ENCODE measurements at places on chromosomes 5 and 9.

DNA sequence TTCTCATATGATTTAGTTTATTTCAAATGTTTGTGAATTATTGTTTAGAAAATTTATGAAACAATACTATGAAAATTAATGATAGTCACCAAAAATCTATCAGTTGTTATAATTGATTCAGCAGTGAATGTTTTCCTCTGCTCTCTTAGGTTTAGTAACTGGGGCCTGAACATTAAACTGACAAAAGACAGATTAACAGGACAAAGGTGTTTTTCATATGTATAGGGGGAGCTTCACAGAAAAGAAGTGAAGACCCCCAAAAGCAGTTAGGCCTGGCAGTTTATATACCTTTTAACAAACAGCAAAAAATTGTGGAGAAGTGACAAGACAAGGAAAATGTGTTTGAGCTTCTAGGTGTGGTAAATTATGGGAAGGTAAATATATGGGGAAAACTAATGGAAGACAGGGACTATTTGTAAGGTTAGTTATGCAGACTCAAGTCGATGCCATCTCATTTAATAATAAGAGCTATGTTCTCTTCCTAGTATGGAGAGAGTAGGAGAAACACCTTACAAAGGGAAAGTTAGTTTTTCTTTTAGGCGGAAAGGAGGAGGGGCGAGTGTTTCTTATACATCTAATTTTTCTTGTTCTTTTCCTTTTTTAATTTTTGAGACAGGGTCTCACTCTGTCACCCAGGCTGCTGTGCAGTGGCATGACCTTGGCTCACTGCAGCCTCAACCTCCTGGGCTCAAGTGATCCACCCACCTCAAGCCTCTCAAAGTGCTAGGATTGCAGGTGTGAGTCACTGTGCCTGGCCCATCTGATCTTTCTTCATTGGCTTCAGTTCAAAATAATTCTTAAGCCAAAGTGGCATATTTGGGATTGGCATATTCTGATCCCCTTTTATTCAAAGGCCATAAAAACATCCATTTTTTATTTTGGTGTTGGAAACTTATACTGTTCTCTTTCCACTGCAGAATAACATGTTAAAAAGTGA lies 77.8 kb downstream of the C9orf153 start:
- DNase-seq = no peak

- no peak for DNase-seq
Measured at GRCh38 chr5:177434942-177435738, 8.7 kb downstream of the GRK6 start.

GRCh38 chr5:4628645-4629385 lies 511.3 kb upstream of the ADAMTS16 start:
- DNase-seq = no peak

DNA sequence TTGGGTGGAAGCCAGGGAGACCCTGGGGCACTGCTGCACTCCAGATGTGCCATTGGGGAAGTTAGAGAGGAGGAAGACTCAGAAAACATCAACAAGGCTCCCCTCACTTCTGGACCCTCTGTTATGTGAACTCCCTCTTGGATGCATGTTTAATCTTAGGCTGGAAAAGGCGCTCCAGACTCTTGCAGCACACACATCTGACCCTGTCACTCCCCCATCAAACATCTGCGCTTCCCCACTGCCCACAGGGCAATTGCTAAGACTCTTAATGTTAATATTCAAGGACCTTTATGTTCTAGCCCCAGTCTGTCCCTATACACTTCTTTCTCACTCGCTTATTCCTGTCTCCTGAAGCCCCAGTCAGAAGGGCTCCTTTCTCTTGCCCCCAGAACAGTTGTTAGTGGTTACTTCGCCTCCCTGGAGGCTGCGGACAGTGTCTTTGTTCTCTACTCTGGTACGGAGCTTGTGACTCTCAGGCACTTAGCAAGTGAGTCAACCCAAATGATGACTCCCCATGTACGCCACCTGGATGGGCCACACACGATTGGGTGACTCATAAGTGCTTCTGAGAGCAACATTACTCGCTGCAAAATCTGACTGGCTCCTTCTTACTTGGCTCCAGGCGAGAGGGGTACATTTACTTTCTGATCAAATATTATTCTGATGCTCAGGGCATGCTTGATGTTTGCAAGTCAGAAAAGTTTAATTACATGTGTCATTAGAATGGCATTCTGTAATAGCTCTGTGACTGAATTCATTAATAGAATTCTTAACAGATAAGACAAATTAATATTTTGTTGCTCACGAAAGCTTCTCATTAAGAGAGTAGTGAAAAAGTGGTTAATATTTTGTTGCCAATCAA lies 193.6 kb downstream of the HSPA4 start:
- DNase-seq = no peak

GRCh38 chr9:125183561-125183960 lies 6.0 kb downstream of the PPP6C start:
- DNase-seq = no peak

- no peak for DNase-seq
Measured at GRCh38 chr5:61498121-61498520, 166.1 kb downstream of the ZSWIM6 start.

GRCh38 chr9:100641166-100641565 lies 63.3 kb downstream of the CAVIN4 start:
- DNase-seq = no peak

DNA sequence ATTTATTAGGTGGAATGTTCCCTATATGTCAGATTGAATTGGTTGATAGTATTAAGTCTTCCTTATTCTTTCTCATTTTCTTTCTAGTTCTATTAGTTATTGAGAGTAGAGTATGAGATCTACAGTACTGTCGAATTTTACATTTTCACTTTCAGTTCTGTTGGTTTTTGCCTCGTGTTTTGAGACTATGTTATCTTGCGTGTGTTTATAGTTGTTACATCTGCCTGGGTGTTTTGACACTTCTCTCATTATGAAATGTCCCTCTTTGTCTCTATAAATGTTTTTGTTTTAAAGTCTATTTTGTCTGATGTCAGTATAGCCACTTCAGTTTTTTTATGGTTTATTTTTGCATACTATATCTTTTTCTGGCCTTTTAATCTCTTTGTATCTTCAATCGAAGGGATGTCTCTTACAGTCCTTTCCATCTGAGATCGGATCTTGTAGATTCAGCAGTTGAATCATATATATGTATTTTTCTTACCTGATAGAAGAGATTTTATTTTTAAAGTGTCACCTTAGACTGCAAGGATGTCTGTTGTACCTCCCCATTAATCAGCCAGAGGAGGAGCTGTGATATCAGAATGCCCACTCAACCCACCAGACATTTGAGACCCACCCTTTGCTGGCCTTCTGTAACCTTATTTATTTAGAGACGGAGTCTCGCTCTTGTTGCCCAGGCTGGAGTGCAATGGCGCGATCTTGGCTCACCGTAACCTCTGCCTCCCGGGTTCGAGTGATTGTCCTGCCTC lies 20.7 kb downstream of the EHMT1 start:
- no peak for DNase-seq

- DNase-seq = no peak
Measured at GRCh38 chr9:13263511-13263910, 16.0 kb downstream of the MPDZ start.

- no peak for DNase-seq
Measured at GRCh38 chr9:16532681-16533450, 337.6 kb downstream of the BNC2 start.

- no peak for DNase-seq
Measured at GRCh38 chr9:136353088-136353487, 10.5 kb downstream of the DNLZ start.

GRCh38 chr9:33025572-33026342 lies 684 bp downstream of the DNAJA1 start:
- peak; percentile 49 for DNase-seq

- DNase-seq = no peak
Measured at GRCh38 chr9:125972012-125972729, 225.0 kb downstream of the PBX3 start.

GRCh38 chr9:113650207-113651131 lies 186.9 kb downstream of the RGS3 start:
- DNase-seq = no peak

- DNase-seq = no peak
Measured at GRCh38 chr9:710951-711745, 130.3 kb upstream of the DMRT1 start.

DNA sequence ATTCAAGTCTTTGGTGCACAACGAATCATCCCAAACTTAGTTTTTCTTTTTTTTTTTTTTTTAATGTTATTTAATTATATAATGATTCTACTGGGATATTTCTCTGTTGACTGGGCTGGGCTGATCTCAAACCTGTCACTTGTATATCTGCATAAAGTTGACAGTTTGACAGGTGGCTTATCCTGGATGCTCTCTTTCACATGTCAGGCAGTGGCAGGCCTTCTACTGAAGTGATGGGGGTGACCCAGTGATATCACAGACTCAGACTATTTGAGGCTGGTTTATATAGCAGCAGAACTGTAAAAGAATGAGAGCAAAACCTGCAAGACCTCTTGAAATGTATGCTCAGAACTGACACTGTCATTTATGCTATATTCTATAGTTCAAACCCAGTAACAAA lies 1813.5 kb upstream of the CDH6 start:
- DNase-seq = no peak

- DNase-seq = no peak
Measured at GRCh38 chr5:34674187-34674586, 18.1 kb downstream of the RAI14 start.

DNA sequence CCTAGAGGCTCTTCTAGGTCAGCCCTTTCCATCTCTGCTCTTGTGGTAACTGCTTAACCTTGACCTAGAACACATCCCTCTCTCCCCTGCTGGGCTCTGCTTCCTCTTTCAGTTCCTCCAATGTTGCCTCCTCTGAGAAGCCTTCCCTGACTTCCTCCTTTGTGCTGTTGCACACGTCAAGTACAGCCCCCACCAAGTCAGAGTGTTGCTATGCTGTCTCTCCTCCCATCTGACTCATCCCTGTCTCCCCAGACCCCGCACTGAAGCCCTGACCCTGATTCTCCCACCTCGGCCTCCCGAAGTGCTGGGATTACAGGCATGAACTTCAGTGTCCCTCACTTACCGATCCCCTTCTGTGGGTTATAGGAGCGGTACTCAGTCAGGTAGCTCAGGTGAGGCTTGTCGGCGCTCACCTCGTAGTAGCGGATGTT lies 10.4 kb upstream of the TRIM14 start:
- peak; percentile 58 for DNase-seq

- DNase-seq = no peak
Measured at GRCh38 chr5:67659288-67659687, 462.7 kb upstream of the CD180 start.

GRCh38 chr5:61943713-61944112 lies 362.3 kb upstream of the KIF2A start:
- DNase-seq = no peak

GRCh38 chr5:44536650-44537260 lies 147.5 kb upstream of the FGF10 start:
- DNase-seq = no peak

DNA sequence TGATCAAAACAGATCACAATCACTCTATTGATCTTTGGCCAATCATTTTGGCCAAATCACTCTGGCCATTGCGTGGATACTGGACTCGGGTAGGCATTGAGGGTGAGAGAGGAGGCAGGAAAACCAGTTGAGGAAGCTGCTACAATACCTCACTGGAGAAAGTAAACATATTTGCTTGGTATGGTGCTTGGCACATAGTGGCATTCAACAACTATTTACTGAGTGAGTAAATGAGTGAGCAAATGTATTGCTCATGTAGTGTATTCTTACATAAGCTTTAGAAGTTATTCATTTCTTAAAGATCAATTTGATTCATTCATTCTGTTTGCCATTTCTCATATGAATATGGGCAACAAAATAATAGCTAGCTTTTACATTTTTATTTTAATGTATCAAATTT lies 4.0 kb upstream of the DEPDC1B start:
- no peak for DNase-seq

GRCh38 chr5:54108136-54108535 lies 202.2 kb downstream of the ARL15 start:
- DNase-seq = no peak

DNA sequence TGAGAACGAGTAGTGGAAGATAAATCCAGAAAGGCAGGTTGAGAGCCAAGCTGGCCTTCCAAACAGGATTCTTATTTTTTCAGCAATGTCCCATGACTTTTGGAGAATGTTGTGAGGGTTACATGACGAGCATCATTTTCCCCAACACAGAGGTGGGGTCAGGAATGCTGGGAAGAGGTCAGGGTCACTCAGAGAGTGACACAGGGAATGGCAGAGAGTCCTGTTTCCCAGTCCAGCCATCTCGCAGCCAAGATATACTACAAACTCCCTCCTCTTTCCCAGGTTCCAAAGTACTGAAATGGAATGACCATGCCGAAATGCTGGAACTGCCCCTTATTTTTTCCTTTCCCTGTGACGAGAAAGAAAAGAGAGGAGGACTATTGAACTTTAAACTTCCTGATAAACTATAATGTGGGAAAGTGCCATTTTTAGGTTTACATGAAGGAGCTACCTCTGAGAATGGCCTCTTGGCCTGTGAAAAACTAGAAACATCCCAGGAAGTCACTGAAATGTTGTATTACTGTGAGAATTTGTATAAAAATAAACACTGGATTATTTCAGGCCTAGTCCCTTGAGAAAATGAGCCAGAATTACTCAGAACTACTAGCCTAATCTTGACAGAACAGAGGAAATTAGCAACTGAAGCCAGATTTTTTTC lies 420.4 kb downstream of the CETN3 start:
- DNase-seq = no peak

DNA sequence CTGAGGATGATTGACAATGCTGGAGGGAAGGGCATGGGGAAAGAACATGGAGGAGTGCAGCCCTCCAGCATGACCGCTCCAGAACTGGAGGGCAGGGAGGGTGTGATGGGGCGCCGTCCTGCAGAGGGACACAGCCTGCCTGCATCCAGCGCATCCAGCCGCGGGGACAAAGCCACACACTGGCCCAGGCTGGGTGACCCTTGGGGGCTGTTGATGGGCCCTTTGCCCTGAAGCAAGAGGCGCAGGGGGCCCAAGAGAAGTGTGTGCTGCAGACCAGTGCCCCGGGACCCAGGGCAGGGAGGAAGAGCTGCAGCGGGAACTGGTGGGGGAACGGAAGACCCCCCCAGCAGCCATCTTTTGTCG lies 169.8 kb upstream of the PPP1R26 start:
- no peak for DNase-seq

- no peak for DNase-seq
Measured at GRCh38 chr5:44345871-44346270, 43.3 kb downstream of the FGF10 start.

GRCh38 chr5:172611913-172612312 lies 29.1 kb upstream of the NEURL1B start:
- no peak for DNase-seq

DNA sequence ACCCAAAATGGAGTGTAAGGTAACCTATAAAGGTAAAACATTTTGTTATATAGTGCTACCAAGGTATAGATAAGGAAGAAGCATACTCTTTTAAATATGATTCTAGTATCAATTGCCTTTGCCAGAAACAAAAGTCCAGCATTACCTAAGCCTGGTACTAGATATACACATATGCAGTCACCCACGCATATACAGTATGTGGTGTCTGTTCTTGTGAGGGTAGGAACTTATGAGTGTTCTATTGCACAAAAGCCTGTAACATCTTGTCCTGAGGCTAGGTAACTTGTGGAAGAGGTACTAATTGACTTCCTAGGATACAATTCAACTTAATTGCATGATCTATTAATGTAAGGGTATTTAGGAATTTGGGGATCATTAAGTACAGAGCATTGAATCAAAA lies 31.3 kb upstream of the IFNE start:
- no peak for DNase-seq

GRCh38 chr9:84804951-84805694 lies 135.6 kb downstream of the NTRK2 start:
- DNase-seq = no peak
